ENCODE measurements at places on chromosomes 12 and 14. TPM values are rescaled to one million over a fixed set of nuclear protein-coding genes. Genes with fewer than 3 reads are reported as not detected.

E2F7 gene
- 22.3 TPM for total RNA-seq

HSP90B1 gene
- total RNA-seq = 578 TPM

RHOJ gene
- total RNA-seq = not detected

GRCh38 chr14:103973354-103973753 is 31.0 kb upstream of the RD3L start:
- DNase-seq = no peak

DNA sequence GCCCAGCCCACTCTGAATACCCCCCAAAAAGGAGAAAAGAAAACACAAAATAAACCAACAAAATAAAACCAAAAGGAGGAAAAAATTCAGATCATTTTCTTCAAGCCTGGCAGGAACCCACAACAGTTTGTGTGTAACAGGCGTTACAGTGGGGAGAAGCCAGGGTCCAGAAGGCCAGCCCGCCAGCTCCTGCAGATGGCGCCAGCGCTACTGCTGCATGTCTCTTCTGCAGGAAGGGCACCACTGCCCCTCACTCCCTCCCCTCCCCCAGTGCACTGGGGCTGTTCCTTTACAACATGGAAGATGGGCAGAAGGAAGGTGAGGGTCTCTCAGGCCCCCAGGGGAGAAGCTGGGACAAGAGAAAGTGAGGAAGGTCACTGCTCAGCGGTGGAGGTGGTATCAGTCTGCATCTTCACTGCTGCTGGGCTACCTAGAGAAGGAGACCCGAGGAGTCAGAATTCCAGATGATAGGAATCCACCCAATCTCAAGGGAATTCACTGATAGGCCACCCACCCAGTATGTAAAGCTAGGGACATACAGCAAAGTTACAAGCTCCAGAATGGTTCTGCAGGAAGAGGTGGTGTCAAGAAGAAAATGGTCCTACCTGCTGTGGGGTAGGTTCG is 2.3 kb upstream of the NOP2 start:
- peak; percentile 85 for DNase-seq

- DNase-seq = no peak
These were observed 738 bp upstream of the VPS37B start for GRCh38 chr12:122896662-122897061.

Measured in GM23338 (cell line).